ENCODE measurements at places on chromosomes 3 and 15. TPM values are rescaled to one million over a fixed set of nuclear protein-coding genes. Genes with fewer than 3 reads are reported as not detected.
A peak's percentile ranks its signal among the peaks of the same experiment; 100 is the strongest.

DNA sequence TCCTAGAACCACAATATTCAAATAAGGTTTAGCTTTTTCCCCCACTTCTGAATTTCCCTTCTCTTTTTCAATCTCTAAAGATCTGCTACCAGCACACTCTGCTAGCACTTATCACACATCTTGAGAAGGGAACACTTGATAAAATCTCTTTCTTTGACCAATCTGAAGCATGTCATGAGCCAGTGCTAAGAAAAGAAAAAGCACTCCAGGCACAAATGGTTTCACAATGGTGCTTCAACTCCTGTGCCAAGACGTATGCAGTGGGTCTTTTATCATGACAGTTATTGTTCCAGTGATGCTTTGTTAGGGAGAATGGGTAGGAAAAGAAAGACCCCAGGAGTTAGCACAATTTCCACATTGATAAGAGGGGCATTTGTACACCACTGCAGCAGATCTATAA is 248.4 kb downstream of the ZNF385D start:
- no peak for DNase-seq

- no peak for DNase-seq
Observed at GRCh38 chr15:69131362-69132220, 28.8 kb upstream of the GLCE start.

- DNase-seq: no peak
Observed at GRCh38 chr3:22156868-22157267, 405.9 kb upstream of the ZNF385D start.

- DNase-seq: peak; percentile 82
Observed at GRCh38 chr15:52679232-52680040, at the start of gene ATOSA. Gene ATOSA (minus strand): TSS chr15:52679388. CDS start chr15:52678021, 1,367 bp downstream.

GRCh38 chr15:39332846-39333245 is 248.0 kb upstream of the THBS1 start:
- no peak for DNase-seq

- no peak for DNase-seq
Observed at GRCh38 chr15:99283717-99284116, 32.4 kb downstream of the LRRC28 start.

DNA sequence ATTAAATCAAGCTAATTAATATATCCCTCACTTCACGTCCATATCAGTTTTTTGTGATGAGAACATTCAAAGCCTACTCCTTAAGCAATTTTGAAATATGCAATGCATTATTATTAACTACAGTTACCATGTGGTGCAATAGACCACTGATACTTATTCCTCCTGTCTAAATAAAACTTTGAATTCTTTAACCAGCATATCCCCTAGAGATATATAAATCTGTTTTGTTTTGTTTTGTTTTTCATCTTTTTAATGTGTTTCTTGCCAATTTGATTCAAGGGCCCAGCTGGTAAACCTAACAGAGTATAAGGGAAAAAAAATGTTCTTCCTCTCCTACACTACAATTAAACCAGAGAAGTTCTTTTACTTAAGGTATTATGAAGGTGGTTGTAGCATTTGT is 524.2 kb downstream of the NAALADL2 start:
- no peak for DNase-seq

GRCh38 chr3:173799060-173799816 is 401.7 kb downstream of the NLGN1 start:
- DNase-seq: no peak

- DNase-seq: no peak
Observed at GRCh38 chr15:33163816-33164215, 30.7 kb downstream of the FMN1 start.

GRCh38 chr3:147655236-147655635 is 246.1 kb downstream of the ZIC1 start:
- DNase-seq: no peak

GRCh38 chr3:135238236-135238830 is 443.3 kb downstream of the EPHB1 start:
- DNase-seq: no peak

- DNase-seq: no peak
Observed at GRCh38 chr3:167502401-167502800, 28.6 kb upstream of the SERPINI2 start.

- no peak for DNase-seq
Observed at GRCh38 chr3:1666865-1667264, 431.8 kb upstream of the CNTN4 start.

DNA sequence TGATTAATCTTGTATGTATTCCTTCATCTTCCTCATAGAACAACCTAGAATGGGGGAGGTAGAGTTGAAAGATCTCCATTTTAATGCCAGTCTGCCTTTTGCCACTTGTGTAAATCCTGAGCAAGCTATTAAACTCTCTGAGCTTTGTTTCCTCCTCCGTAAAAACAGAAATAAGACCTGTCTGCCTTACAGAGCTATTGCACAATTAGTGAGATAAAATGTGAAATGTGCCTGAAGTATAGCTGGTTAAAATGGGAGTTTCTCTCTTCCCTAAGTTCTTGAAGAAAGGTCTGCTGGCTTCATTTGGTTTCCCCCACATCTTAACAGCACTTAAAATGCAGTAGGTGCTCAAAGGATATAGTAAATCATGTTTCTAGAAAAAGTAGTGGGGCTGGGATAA is 19.0 kb downstream of the ALDH1A2 start:
- DNase-seq: no peak

DNA sequence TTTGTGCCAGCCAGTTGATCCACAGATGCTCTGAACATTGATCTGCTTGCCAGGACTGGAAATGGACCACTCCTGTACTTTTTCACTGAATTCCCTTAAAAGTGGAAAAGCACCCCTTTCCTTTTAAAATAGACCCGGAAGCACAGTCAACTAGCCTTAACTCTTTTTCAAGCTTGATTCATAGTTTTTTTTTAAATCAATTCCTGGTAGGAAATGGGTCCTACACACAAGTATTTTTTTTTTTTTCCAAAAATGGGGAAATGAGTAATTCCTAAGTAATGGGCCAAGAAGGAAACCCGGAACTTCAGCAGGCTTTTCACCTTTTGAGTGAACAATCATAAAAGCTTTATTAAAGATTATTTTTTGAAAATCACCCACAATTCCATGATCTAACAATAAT is 234.4 kb upstream of the ADAMTS9 start:
- no peak for DNase-seq

- no peak for DNase-seq
Observed at GRCh38 chr3:36957862-36958686, 13.2 kb upstream of the TRANK1 start.

- DNase-seq: peak; percentile 89
Observed at GRCh38 chr15:98812716-98813446, 164.5 kb downstream of the IGF1R start.

DNA sequence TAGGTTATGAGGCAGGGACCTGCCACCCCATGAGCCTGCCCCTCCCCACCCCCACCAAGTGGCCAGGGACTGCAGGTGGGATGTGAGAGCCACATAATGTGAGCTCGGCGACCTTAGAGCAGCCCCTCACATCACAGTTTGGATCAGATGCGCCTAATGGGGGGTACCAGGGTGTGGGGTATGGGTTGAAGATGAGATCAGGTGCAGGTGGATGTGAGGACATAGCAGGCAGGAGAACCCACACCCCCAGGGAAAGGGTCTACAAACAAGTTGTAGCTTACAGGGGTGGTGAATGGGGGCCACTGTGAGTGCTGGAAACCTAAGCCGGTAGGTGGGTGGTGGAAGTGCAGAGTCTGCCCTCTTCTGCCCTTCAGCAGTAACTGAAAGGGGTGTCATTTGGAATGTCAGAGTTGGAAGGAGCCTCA is 94.0 kb downstream of the CORO2B start:
- no peak for DNase-seq

DNA sequence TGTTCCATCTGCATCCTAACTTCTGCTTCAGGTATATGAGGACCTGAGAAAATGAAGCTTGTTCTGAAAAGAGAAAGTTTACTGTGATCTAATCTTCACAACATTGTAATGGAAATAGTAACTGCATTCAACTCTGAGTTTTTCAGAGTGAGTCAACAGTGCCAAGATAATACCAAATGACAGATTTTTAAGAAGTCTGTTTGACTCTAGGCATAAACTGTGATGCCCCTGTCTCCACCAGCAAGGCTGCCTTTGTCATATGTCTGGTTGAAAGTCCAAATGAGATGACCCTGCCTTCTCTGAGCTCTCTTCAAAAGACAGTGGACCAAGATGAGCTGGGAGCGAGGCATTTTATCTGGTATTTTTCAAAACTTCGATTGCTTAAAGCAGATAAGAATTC is 44.8 kb upstream of the B3GNT5 start:
- no peak for DNase-seq

DNA sequence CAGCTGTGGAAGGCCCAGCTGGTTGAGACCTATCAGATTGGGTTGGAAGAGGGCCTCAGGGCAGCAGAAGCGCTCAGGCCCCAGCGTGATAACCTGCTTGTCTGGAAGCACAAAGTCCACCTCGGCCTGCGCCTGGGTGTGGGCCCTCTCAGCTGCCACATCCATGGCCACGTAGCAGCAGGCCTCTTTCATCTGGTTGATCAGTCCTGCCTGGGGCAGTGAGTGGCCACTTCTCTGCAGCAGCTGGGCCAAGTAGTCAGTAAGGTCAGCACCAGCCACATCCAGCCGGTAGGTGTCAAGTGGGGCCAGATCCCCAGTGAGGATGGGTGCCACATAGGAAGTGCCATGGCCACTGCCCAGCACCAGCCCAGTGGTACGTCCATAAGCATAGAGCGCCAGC is 3.9 kb upstream of the CAMKV start:
- DNase-seq: peak; percentile 68

DNA sequence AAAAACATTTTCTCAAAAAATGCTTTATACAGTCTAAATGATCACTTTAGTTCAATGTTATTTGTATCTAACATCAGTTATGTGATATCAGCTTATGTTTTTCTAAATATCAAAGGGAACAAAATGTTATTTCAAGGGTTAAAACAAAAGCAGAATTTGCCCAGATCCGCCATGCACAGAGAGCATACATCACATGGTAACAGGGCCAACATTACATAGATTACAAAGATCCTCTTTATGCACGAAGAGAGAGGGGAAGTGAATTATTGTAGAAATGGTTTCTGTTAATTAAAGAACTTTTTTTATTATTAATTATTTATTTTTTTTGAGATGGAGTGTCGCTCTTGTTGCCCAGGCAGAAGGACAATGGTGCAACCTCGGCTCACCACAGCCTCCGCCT is 100.8 kb upstream of the MME start:
- no peak for DNase-seq

GRCh38 chr15:80694611-80695098 is 455 bp upstream of the ABHD17C start:
- no peak for DNase-seq

Gene PODXL2
- 20.4 TPM for polyA plus RNA-seq

Gene EFCAB12
- polyA plus RNA-seq: 2.4 TPM

Gene CELF6
- polyA plus RNA-seq: 1.3 TPM

Gene MNS1
- polyA plus RNA-seq: 0.14 TPM

Gene SSUH2
- polyA plus RNA-seq: 125 TPM

Gene APOD
- polyA plus RNA-seq: 0.13 TPM

Gene CELSR3
- polyA plus RNA-seq: 6.7 TPM

Gene PPIP5K1
- polyA plus RNA-seq: 12.3 TPM

Gene IQCH
- 0.16 TPM for polyA plus RNA-seq

Gene AADAC
- 0.87 TPM for polyA plus RNA-seq

Gene KCNAB1
- not detected for polyA plus RNA-seq

Gene AHSG
- 25,909 TPM for polyA plus RNA-seq

Gene CCR9
- polyA plus RNA-seq: not detected

Gene VWA5B2
- 0.03 TPM for polyA plus RNA-seq

All from HepG2 (cell line).